Aorta (tissue), 5 donors: ENCODE measurements at places on chromosomes 1 and 21. TPM values are rescaled to one million over a fixed set of nuclear protein-coding genes. Genes with fewer than 3 reads are reported as not detected.
A peak's percentile ranks its signal among the peaks of the same experiment; 100 is the strongest.

The DIO1 gene
- total RNA-seq: not detected

The RGS4 gene
- total RNA-seq: 22.1 TPM

DNA sequence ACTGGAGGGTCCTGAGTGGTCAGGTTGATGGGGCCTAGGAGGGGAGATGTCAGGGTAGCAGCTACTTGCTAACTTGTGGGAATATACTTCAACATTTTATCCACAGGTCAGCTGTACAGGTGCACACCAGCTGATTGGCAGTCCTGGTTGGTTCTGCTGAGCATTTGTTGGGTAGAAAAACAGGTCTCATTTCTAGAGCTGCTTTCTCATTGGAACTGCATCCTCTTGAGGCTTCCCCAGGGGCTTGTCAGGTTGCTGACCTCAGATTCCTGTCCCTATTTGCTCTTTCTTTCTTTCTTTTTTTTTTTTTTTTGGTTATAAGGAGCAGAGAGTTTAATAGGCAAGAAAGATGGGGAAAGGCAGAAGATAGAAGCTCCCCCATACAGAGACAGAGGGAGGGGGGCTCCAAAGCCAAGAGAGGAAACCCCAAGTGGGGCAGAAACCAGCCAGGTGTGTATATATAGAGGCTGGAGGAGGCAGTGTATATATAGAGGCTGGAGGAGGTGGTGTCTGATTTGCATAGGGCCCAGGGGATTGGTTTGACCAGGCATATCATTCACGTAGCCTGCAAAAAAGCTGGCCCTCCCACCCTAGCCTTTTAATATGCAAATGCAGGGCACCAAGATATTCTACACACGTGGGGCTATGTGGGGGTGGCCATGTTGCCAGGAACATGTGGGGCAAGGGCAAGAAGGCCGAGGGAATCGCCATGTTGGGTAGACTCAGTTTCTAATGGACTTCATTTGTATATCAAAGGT lies 57.3 kb upstream of the STUM start:
- no peak for DNase-seq

DNA sequence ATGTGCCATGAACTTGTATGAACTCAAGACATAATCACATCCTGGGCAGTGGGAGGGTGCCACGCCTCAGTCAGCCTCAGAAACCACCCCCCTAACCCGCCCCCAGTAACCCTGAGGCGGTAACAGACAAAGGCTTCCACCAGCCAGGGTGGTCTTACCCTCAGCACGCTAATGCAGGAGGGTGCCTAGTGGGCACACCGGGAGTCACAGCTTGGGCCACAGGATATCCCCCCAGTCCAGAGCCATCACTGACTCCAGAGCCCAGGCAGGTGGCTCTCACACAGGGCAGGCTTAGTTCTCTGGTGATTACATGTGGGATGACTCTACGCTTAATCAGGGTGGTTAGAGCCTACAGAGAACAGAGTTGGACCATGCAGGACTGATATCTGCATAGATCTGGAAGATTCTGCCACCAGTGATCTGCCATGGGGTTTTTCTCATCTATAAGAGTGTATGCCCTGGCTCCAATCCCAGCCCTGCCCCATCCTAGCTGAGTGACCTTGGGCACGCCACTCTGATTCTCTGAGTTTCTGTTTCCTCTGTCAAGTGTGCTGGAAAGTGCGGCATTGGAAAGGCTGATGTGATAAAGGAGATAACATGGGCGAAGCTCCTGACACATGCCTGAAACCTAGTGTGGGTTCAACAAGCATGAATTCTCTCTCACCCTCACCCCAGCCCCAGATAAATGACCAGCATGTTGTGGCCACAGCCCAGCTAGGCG lies 27.3 kb downstream of the OPTC start:
- DNase-seq: no peak

GRCh38 chr21:44666401-44667320 lies at the start of gene KRTAP12-2:
Gene KRTAP12-2 (minus strand): TSS chr21:44666927. CDS start chr21:44666886, 41 bp downstream.
- no peak for DNase-seq

GRCh38 chr1:227947386-227947675 lies 401 bp downstream of the WNT9A start:
- peak; percentile 42 for DNase-seq

DNA sequence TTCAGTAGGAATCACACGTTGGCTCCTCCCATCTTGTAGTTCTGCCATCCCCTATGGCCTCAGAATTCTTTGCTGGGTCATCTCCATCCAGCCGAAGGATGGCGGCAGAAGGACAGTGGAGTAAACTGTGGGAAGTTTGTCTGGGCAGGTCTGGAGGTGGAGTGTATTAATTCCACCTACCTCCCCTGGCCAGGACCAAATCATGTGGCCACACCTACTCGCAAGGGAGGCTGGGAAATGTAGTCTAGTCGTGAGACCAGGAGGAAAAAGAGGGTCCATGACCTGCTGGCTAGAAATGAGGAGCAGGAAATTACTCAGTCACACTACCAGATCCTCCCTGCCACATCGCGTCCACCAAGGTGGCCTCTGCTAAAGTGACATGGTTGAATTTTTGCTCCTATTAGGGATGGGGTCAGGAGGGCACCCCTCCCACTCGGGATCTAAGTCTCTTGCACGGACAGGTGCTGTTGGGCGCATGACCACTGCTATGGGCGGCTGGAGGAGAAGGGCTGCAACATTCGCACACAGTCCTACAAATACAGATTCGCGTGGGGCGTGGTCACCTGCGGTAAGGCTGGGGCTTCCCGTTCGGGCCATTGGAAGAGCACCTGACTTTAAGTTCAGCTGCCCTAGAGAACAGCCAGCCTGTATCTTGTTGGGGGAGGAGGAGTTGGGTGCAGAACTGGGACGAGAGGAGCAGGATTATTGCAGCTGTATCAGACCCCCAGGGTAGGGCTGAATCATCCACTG lies 19.5 kb downstream of the PLA2G5 start:
- DNase-seq: no peak
